ENCODE measurements at places on chromosomes 7 and 10.

GRCh38 chr7:101538596-101539459, 90.3 kb downstream of the MYL10 start:
- DNase-seq = peak; percentile 28

GRCh38 chr7:158373476-158374133, 214.0 kb downstream of the PTPRN2 start:
- DNase-seq = no peak

GRCh38 chr7:117873310-117874190, at the start of gene CTTNBP2:
TSS of gene CTTNBP2 (minus strand) at chr7:117873441. CDS start at chr7:117873415, 26 bp downstream.
- DNase-seq = no peak

DNA sequence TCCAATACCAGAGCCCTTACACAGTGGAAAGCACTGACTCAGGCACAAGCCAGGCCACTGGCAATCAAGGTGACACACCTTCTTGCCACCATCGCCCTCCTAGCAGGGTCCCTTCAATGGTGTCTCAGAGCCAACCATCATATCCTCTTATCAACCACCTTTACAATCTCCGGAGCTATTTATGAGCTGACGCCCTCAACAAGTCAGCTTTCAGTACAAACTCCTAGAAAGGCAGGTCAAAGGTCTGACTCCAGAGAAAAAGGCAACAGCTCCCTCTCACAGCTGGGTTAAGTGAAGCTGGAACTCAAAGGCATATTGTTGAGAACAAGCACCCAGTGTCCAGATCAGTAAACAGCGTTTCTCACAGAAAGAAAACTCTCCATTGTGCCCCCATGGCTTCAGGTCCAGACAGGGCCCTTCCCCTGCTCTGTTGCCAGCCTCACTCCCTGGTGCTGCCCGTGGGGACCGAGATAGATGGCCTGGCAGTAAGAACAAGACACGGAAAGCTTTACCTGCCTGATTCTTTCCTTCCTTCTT, 2.4 kb downstream of the ZNF3 start:
- no peak for DNase-seq

DNA sequence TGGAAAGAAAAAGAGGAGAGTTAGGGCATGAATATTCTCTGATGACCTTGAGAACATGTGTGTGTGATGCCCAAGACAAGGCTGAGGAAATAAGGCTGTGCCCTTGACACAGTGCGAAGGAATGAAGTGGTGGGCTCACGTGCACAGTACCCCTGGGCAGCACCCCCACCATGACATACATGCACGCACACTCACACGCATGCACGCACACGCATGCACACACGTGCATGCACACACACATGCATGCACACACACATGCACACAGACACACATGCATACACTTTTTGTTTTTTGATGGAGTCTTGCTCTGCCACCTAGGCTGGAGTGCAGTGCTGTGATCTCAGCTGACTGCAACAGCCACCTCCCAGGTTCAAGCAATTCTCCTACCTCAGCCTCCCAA, 118.1 kb downstream of the GATA3 start:
- DNase-seq = no peak

DNA sequence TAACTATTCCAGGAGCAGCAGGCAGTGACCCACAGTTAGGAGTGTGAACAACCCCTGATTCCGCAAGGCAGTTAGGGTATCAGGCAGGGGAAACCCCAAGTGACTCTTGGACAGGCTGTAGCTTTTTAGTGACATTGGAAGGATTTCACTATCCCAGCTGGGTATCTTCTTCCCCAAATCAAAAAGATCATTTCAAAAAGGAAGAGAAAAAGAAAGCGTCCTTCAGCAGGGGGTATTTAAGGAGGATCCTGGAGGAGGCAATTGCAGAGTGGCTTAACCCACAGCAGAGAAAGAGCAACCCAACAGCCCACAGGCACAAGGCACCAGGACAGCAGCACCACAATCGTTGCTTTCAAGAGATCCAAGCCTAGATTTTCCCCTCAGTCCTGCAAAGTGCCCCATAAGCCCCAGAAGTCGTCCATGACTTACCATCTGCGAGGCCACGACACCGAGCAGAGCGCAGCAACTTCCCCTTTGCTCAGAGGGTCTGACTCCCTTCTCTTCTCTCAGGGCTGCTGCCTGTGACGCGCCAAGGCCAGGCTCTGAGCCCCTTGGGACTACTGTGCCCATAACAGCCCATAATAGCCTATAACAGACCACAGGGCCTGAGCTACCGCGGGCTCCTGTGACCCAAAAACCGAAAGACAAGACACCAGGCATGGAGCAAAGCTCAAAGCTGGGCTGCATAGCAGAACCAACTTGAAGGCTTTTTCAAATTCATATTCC, 19.8 kb downstream of the PIK3AP1 start:
- DNase-seq = no peak

GRCh38 chr7:1679326-1679965, 9.4 kb downstream of the ELFN1 start:
- DNase-seq = no peak

GRCh38 chr10:12540341-12540781, 191.0 kb downstream of the CAMK1D start:
- DNase-seq = no peak

DNA sequence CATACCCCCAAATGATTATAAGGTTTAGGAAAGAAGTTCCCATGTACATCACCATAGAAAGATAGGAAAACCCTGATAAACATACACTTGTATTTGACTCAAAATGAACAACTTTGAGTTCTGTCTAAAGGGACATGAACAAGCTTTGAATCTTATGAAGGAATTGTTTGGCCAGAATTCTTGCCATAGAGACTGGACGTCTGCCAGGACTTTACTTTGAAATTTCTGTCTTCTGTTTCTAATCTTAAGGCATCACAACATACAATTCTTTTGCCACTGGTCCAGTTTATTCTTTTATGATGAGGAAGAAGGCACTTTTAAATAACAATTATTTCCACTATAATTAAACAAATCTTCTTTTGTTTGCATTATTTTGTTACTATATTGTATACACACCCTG, 26.2 kb upstream of the CYP26C1 start:
- no peak for DNase-seq

GRCh38 chr7:4724648-4725013, 42.5 kb downstream of the FOXK1 start:
- no peak for DNase-seq

DNA sequence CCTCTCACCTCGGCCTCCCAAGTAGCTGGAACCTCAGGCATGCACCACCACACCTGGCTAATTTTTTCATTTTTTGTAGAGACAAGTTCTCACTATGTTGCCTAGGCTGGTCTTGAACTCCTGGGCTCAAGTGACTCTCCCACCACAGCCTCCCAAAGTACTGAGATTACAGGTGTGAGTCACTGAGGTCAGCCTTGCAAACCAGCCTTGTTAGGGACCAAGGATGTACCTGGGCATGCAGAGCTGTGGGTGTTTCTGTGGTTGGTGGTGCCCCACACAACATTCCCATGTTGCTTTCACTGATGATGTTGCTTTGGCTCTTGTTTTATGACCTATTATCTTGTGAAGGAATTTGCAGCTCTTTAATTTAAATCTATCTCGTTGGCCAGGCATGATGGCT, 54.8 kb downstream of the OTUD1 start:
- no peak for DNase-seq

GRCh38 chr10:64486149-64486548, 964.9 kb downstream of the REEP3 start:
- DNase-seq = no peak

GRCh38 chr10:15540727-15541126, 169.6 kb upstream of the FAM171A1 start:
- DNase-seq = no peak

GRCh38 chr7:44911911-44912310, 26.6 kb upstream of the PURB start:
- no peak for DNase-seq

DNA sequence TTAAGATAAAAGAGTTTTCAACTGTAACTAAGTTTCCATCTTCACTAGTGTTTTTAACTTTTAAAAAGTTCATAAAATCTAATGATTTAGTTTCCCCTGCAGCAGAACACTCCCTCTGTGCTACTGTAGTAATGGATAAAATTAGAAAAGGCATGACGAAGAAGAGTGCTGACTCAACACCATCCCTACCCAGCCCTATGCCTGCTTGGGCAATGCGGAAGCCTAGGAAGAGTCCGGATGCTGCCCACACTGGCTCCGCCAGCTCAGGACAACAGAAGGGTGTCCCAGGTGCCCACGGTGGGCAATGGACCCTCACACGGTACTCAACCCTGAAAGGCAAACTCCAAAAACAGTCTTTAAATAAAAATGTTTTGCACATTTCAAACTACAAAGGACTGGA, 118.2 kb downstream of the LARP4B start:
- no peak for DNase-seq

- no peak for DNase-seq
Observed at GRCh38 chr10:6719561-6719960, 139.5 kb upstream of the PRKCQ start.

GRCh38 chr10:78756604-78757343, 312.0 kb upstream of the ZMIZ1 start:
- DNase-seq = no peak

DNA sequence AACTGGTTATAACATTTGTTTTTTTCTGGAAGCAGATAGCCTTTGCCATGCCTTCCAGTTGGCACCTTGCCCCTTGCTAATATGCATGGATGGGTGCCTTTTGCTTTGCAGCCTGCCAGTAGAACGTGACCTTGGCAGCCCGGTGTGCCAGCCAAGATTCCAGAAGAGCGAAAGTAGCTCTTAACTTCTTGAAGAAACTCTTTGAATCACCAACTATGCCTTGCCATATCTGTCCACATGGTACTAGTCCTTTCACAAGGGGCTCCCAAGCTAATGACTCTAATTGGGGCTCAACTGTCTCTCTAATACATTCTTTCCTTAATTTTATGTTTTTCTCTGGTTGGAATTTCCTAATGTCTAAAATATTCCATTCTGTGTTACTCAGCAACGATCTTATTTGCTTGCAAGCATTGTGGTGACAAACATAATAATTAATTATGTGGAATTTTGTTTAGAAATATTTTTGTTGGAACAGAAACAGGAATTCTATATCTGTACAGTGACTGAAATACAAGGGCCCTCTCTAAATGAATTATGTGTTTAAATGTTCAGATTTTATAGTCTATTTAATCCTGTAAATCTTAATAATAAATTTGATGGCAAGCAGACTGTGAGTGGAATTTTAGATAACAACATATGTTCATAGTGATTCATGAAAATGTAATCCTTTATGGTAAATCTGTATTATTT, 45.8 kb downstream of the HDAC9 start:
- DNase-seq = no peak

DNA sequence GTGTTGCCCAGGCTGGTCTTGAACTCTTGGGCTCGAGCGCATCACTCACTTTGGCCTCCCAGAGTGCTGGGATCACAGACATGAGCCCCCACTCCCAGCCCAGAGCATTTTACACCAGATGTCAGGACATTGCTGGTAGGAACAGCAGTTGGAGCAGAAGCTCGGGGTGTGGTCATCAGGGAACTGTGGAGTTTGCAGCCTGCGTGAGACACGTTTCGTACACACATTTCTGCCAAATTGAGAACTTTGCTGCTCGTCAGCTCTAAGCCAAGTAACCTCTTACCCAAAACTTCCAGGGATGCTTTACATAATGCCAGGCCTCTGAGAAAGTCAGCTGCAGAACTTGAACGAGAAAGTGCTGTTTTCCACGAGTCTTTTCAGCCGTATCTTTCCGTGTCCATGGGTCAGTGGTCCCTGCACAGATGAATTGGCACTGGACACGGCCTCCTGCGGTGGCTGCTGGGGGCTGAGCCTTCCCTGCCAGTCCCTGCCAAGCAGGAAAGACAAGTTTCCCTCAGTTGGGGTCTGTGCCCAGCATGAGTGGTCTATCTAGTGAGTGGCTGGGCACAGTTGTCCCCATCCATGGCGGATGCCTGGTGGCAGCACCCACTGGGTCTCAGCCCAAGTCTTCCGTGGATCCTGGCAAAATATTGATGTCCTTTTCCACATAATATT, 54.4 kb downstream of the DNAJB6 start:
- no peak for DNase-seq

DNA sequence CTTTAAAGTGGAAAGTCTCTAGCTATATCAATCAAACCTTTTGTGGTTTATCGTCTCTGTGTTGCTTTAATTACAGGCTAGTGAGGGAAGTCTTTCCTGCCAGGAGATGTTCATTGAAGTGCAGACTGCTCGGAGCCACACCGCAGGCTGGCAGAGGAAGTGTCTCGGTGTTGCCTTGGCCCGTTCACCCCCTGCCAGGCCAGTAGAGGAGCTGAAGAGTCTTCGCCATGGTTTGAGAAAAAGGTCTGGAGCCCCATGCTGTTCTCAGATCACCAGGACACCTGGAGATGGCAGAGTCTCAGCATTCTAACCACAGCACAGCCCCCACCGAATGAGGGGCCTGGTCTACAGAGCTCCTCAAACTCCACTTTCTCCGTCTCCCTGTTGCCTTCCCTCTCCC, 275.9 kb upstream of the PLPP4 start:
- no peak for DNase-seq

DNA sequence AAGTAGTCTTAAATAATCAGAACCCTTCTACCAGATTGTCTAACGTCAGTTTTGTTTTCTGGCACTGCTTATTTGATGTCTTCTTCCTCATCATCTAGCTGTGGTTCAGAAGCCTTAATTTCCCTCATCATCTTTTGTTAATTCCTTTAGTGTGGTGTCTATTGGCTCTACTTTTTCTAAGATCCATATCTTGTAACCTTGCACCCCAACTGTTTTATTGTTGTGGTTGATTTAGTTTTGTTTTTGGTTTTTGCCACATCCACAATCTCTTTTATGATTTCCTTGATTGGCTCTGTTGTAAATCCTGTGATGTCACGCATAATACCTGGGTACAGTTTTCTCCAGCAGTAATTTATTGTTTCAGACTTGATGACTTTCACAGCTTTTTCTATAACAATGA, 463.5 kb upstream of the TEX47 start:
- no peak for DNase-seq

DNA sequence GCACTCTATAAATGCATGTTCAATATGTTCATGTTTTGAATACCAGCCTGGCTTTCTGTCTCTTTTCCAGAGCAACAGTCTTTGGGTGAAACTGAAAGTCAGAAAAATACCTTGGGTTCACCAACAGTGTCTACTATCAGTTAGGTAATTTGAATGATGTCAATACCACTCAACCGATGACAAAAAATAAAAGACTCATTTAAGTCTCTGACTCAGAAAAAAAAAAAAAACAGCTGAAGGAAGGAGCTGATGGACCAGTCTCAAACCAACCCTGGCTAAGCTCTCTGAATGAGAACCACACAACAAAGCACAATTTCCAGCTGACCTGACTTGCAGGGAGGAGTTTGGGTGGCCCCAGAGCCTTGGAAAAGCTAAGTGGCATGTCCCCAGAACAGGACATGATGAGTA, 42.5 kb downstream of the ABLIM1 start:
- no peak for DNase-seq

DNA sequence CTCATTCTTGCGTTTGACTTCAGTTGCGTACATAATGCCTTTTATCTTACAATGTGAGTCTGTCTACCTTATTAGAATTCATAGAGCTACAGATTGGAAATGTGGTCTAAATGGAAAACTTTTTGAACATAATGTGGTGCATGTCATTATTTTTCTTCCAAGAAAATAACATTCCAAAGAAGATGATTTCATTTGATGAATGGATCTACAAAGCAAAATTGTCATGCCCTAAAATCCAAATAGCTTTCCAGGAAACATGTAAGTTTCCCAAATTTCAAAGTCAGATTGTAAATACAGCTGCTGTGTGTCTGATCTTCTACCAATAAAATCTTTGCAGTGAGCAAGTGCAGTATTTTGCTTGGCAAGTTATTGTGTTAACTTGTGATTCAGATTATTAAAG, 101.8 kb upstream of the FZD8 start:
- DNase-seq = no peak

- DNase-seq = no peak
Observed at GRCh38 chr7:80224415-80224814, 89.8 kb downstream of the GNAI1 start.

All from activated CD4-positive, CD25-positive, alpha-beta regulatory T cell treated with anti-CD3 and anti-CD28 coated beads, Interleukin-2, amount 50 U/mL, for 16 hours (primary cell).